ENCODE measurements at places on chromosomes 7 and 10.

- DNase-seq, result no peak
Measured at GRCh38 chr10:133010095-133010842, 67.9 kb upstream of the CFAP46 start.

GRCh38 chr10:103763374-103764202, 91.8 kb downstream of the SH3PXD2A start:
- DNase-seq, result no peak

- DNase-seq, result no peak
Measured at GRCh38 chr7:111329367-111330234, 232.7 kb downstream of the IMMP2L start.

GRCh38 chr10:43229208-43230061, 37.4 kb downstream of the RASGEF1A start:
- no peak for DNase-seq

- DNase-seq, result no peak
Measured at GRCh38 chr7:102392330-102392729, 3.8 kb upstream of the PRKRIP1 start.
